Right hindlimb (tissue), 1 donor: ENCODE measurements at places on chromosomes 1 and 21.

GRCh38 chr1:61183471-61184039, 101.2 kb downstream of the NFIA start:
- peak; percentile 86 for DNase-seq

DNA sequence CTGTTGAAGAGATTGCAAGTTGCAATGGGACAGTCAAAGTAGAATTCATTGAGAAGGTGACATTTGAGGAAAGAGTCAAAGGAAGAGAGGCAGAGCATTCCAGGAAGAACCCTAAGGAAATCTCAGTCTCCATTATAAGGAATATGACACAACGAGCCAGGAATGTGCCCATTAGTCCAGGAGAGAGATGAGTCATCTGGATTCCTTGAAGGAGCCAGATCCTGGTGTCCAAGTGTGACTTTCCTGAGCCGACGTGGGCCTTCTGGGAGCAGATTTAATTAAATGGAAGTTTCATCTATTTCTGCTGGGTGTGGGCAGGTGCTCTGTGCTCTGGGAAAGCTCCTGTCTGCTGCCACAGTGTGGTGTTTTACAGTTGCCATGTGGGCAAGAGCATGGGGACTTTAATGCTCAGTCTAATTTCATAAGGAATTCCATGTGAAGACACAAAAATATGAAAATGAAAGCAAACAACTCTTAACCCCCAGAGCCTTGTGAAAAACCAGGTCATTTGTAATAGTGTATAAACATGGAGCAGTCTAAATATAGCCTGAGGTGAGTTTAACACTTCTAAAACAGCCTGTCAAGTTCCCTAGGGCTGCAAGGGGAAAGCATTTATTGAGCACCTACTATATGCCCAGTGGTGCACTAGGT, 111.4 kb upstream of the ARTN start:
- DNase-seq, result no peak

- peak; percentile 33 for DNase-seq
These were observed 55.3 kb downstream of the MRPS6 start for GRCh38 chr21:34128674-34129038.

DNA sequence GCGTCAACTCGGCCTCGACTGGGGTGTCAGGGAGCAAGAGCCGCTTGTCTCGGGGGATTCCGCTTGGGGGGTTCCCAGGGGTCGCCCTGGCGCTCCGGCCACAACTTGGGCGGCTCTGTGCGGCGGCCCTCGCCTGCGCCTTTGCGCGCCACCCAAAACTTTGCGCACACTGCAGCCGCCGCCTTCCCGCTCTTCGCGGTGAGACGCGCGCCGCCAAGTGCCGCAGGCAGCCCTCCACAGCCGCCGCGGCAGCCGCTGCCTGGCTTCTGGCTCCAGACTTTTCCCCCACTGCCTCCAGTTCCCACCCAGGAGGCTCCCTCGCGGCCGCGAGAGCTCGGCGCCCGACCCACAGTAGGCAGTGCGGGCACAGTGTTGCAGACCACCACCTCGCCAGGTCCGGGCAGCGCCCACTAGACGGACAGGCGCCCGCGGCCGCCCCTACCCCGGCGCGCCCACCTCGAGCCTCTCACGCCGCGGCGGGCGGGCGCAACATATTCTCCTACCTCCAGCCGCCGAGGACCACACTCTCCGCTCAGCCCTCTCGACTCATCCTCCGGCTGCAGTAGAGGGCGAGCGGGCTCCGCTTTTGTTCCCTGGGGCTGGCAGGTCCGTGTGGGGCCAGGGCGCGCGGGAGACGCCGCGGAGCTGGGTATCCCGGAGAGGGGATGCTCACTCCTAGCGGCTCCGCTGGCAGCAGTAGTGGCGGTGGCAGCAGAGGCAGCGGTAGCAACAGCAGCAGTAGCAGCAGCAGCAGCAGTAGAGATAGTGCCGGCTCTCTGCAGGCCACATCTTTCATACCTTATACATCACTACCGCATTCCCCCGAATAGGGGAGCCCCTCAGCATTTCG, 296.6 kb downstream of the OMA1 start:
- DNase-seq, result peak; percentile 33

GRCh38 chr21:42426424-42426823, 22.7 kb downstream of the UBASH3A start:
- peak; percentile 1 for DNase-seq

- no peak for DNase-seq
These were observed 117.7 kb downstream of the EIF4G3 start for GRCh38 chr1:21059021-21059420.

DNA sequence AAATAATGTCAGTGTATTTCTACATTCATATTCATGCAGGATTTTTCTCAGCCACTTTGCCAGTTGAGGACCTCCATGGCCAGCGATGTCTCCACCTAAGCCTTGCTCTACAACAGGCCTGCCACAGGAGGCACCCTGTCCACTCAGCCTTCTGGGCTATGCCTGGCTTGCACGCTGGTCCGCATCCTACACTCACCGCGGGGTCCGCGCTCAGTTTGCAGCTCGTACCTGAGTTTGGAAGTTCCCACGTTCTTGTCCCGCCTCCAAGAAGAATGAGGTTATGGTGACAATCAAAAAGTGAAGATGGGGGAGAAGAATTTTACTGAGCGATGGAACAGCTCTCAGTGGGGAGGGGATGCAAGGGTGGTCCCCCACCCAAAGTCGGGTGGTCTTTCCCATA, 93.6 kb upstream of the GRIK1 start:
- no peak for DNase-seq

DNA sequence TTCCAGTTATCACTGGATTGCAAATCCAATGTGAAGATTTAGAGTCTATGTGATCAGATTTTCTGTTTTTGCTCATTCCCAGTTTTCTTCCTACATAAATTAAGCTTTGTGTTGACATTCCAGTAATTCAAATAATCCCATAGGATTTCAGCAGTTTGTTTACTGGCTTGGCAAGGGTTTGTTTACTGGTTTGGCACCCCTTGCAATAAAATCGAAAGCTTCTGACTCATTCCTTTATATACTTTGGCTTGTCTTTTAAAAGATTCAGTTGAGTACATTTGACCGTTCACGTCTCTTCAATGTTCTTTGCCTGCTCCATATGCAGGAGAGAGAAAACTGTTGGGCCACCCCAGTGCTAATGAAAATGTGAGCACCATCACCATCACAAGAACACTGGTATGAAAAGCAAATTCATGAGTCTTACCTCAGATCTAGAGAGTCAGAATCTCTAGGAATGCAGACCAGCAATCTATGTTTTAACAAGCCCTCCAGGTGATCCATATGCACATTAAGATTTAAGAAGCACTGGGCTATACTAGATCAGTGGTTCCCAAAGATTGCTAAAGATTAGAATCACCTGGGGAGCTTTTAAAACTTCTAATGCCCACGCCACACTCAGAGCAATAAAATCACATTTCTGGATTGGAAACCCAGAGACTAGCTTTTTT, 32.8 kb downstream of the ZC3H11B start:
- DNase-seq, result no peak

DNA sequence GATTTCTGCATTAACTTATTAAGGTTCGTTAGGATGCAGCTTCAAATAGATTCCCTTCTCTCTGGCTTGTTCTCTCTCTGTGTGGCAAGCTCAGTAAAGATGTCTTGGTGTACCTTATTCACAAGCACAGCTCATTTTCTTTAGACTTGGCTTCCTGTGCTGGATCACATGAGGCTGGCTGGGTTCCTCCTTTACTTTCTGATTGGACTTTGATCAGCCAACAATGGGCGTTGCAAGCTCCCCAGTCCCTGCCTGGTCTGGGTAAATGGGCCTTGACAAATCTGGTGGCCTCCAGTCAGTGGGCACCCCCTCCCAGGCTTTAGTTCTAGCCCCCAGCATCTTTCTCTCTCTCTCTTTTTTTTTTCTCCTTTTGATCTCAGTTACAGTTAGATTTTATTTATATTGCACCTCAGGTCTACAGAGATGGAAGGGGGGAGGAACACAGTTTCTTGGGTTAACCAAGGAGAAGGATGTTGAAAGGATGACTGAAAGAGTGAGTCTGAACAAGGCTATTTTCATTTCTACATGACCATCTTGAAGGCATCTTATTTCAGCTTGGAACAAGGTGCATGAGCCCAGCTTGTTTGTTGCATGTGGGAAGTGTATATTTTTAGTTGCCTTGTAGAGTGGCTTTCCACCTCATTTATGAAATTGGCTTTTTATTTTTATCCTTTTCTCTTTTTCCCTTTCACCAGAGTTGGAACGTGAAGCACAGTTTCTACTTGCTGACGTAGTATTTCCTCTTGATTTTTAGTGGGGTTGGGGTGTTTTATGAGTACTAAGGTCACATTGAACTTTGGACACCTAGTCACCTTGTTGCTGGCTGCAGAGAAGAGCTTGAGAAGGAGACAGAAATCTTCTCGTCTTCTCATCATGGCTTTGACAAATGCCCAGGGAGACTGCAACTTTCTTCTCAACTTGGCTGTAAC, 77.1 kb downstream of the PBX1 start:
- DNase-seq, result no peak

DNA sequence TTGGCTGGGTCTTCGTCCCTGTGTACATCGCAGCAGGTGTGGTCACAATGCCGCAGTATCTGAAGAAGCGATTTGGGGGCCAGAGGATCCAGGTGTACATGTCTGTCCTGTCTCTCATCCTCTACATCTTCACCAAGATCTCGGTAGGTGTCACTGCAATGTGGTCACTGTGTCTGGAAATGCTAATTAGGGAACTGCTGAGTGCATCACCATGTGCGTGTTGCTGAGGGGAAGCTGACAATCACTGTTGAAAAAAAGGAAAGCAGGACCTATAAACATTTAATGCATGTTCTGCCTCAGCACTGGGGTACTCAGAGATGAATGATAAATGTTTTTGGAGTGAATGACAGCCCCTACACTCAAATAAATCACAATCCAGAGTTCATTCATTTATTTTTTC, 6.8 kb downstream of the SLC5A9 start:
- DNase-seq, result peak; percentile 2

DNA sequence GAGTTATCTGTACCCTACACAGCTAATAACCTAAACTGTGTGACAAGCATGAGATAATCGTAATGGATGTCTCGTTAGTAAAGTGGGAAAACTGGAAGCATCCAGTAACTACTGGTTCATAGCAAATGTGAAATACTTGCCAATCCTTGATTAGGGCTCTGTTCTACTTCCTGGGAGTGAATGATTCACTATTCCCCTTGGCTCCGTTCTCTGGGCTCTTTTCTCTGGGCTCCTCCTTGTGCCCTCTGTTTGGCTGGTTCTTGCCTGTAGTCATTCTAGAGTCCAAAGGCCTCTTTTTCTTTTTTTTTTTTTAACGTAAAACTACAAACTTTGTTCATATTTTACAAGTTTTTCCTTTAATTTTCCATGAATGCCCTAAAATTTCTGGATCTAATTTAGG, 465.8 kb upstream of the PLXNA2 start:
- DNase-seq, result no peak

DNA sequence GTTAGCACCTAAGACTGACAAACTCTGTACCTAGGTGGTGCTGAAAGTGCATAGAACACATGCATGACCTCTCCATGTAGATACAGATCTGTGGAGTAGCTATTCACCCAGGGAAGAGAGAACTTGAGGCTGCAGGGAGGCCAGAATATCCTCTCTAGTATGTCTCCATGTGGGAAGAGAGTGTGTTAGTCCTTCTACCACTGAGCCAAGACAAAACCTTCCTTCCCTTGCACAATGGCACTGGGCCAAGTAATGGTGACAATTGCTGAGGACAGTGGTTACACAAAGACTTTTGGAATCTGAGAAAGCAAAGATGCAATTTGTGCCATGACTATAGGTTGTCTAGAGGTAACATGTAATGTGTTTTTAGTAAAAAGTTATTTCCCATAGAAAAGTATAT, 52.3 kb downstream of the C1orf198 start:
- DNase-seq, result no peak

GRCh38 chr1:34419663-34420136, 243.0 kb downstream of the C1orf94 start:
- no peak for DNase-seq
